ENCODE measurements at places on chromosomes 6 and 20.

DNA sequence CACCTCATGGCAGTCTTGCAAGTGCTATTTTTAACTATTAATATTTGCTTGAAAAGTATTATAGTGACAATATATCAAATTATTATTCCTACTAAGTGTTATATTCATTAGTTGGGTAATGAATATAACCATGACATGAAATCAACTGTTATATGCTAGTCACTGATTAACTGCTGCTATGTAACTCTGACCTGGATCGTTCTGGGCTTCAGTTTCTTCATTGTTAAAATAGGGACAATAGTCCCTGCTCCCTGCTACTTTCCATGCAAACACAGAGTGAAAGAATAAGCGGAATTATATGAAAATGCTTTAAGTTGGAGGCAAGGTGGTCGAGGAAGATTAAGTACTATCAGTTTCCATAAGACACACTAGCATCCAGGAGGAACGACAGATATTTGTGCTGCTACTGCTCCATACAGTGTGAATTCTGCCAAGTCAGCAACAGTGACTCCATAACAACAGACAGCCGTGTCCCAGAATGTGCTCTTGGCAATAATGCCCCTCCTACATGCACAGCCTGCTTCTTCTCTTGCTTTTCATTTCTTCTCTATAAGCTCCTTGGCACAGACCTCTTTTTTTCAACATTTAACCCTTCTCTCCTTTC, 107.2 kb downstream of the CHD6 start:
- no peak for DNase-seq

- no peak for DNase-seq
Observed at GRCh38 chr6:129473546-129473945, 236.4 kb downstream of the ARHGAP18 start.

- no peak for DNase-seq
Observed at GRCh38 chr6:74071214-74071613, 375.2 kb downstream of the CD109 start.

DNA sequence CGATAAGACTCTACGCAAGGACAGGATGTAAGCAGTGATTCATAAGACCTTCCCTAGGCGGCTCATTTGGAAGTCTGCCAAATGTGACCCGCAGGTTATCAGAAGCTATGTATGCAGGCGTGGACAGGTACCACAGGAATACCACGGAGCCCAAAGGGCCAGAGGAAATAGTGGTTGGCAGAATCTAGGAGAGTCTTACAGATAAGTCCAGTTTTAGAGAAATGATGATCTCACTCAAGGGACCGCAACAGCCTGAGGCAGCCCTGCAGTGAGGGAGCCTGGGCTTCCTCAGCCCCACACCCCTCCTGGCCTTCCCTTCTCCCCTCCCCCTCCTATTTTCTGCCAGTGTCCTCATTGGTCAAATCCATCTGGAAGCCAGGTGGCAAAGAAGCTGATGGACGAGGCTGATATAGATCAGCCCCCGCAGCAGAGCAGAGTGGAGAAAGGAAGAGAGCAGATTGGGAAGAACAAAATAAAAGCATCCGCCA, 110.6 kb downstream of the FNDC1 start:
- no peak for DNase-seq

GRCh38 chr6:133184798-133185372, 56.3 kb upstream of the EYA4 start:
- DNase-seq: no peak

- no peak for DNase-seq
Observed at GRCh38 chr6:142728364-142728763, 216.6 kb downstream of the HIVEP2 start.

GRCh38 chr6:10759312-10759839, 11.8 kb downstream of the TMEM14B start:
- no peak for DNase-seq

DNA sequence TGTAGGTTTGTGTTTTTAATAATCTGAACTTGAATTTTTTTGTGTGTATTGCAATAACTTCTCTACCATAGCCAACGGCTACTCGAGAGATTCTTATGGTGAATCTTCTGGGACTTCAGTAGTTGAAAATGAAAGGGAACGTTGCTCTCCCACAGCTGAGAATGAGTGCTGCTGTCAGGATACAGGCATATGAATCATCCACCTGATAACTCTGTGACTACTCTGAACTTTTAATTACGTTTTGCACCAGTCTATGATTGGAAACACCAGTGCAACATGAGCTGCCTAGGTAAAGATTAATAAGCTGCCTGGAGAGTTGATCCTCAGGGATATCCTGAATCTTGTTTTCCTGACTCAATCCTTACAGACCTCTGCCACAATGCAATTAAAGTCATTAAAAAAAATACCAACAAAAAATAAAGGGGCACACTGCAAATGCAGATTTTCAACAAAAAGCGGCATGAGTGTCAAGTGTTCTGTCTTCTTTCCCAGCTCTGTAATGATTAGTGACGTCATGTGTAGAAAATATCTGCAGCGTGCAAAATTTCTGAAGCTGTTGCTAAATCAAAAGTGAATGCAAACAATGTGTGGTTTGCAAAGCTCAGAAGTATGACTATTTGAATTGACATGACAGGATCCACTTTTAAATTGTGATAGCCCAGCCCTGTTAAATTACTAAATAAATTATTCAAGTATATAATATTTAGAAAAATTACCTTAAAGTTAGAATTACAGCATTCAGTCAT, 432.2 kb downstream of the HTR1B start:
- DNase-seq: no peak

- DNase-seq: no peak
Observed at GRCh38 chr6:78538002-78538401, 329.3 kb upstream of the IRAK1BP1 start.

DNA sequence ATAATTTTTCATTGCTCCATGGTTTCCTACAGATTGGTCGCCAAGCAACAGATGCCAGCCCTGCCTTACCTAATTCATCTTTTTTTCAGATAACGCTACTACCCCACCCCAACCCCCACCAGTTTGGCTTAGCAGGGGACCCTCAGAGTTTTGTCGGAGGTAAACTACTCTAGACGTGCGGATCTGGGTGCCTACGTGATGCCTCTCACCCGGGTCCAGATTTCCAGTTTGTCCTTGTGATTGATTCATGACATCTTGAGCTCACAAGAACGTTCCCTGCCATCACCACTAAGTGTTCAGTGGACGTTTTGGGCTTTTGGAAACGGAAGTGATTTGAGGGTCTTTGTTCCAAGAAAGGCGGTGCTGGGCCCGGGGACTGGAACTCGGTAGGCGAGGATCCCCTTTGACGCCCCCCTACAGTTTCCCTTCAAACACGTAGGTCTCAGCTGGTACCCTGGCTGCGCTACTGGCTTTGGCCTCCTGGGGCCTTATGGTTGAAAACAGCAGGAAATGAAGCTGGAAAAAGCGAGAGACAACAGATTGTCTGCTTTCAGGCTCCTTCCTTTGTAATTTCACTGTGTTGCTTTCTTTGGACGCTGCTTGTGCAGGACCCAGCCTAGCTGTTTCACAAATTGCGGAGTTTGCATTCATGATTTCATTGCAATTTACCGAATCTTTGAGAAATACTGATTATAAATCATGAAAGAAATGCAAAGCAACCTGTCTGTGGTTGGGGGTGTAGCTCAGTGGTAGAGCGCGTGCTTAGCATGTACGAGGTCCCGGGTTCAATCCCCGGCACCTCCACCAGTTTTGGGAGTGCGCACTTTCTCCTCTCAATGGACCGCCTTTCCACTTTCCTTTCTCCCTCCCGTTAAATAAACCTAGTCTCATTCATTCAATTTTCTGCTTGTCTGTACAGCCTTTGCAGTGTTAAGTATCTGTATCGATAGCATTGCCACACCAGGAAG, 81.0 kb downstream of the GPX5 start:
- DNase-seq: peak; percentile 72

DNA sequence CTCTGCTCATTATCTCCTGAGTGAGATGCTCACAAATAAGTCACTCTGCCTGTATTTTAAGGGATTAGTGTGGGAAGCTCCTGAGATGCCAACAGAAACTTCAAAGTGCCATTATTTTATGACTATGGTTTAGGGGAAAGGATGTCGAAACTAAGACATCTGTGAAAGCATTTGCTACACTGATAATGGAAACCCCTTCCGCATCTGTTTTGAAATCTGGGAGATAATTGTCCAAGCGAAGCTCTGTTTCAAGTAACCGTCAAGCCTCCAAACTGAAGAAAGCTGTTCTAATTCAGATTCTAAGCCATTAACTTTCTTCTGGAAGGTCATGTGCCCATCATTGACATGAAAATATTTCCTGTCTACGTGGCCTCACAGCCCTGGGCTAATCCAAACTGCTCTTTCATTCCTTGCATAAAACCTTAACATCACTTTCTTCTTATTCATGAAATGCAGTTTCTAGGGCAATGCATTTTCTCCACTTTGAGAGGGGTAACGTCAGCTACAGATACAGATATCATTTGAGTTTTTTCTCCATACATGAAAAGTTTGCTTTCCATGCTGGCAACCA, 932.0 kb downstream of the C6orf118 start:
- DNase-seq: no peak

DNA sequence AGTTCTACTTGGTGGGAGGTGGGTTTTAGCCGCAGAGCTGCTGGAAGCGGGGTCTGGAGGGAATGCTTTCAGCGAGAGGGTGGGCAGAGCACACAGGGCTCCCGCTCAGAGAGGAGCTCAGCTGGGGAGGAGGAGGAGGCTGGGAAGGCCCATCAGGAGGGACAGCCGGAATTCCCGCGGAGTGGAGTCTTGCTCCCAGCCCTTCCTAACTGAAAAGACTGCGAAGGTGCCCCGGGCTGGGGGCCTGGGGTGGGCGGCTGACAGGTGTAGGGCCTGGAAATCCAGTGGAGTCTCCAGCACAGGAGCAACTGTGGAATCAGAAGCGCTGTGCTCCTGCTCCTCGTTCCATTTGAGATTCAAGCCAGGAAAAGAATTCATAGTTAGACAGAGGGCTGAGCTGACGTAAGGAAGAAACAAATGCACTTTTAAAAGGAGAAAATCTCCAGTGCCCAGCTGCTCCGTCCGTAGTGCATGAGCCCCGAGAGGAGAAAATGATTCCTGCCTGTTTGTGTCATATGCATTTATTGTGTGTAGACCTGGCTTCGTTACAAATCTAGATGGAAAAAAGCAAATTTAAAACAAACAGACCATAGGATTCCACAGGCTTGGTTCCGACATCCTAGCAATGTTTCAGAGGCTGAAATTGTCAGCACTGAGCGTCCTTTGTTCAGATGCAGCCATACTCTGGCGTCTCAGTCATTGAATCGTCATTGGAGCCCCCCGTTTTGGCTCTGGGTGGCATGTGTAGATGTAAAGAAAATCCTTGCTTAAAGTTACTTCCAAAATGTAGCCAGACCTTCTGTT, 197.7 kb downstream of the SMOC2 start:
- no peak for DNase-seq

- no peak for DNase-seq
Observed at GRCh38 chr6:72689107-72689954, 67.5 kb downstream of the KCNQ5 start.

DNA sequence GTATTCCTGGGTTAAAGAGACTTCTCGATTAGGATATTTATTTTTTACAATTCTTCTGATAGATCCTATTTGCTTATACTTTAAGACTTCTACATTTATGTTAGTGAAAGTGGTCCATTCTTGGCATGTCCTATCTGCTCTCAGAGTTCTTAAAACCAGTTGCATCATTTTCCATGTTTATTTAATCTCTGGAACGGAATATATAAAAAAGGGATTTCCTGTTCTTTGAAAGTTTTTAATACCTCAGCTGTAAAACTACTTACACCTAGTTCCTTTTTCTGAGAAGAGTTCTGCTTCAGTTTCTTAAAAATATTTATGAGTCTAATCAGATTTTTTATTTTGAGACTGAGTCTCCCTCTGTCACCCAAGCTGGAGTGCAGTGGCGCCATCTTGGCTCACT, 18.0 kb upstream of the MYL9 start:
- DNase-seq: no peak

DNA sequence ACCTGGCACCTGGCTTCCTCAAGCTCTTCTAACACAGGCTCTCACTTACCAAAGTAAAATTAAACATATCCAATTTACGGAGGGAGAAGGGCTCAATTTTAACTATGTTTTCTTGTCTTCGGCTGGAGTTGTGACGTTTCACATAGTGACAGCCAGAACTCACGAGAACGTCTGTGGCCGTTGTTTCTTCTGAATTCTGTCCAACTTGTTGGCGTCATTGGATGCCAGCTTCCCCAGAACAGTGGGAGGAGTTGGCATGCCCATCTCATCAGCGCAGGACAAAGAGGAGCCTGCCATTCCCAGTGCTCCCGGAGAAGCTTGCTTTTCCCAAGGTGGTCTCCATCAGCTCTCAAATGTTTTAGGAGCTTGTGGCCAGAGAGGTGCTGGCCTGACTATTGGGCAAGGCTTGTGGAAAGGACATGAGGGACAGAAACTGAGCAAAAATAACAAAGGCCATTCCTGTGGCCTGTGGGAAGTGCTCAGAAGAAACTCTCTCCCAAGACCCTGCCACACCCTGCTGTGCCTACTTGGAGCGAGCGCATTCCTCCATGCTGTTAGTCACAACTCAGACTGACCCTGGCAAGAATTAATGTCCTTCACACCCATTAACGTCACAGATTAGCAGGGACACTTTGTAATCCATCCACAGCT, 265.4 kb upstream of the CDH4 start:
- no peak for DNase-seq

DNA sequence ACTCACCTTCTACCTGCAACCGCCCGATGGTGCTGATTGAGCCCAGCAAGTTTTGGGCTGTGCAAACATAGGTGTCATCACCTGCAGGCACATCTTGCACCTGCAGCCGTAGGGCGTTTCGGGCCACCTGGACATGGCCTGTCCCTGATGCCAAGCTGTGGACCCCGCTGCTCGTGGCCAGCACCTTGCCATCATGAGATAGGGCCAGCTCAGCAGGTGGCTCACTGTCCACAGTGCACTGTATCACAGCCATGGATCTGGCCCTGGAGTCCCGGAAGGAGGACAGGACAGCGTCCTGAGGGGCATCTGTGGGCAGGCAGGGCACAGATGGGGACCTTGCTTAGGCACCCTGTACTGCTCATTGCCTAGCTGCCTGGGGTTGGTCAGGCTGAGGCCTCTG, 10.1 kb upstream of the ADAM33 start:
- DNase-seq: no peak

DNA sequence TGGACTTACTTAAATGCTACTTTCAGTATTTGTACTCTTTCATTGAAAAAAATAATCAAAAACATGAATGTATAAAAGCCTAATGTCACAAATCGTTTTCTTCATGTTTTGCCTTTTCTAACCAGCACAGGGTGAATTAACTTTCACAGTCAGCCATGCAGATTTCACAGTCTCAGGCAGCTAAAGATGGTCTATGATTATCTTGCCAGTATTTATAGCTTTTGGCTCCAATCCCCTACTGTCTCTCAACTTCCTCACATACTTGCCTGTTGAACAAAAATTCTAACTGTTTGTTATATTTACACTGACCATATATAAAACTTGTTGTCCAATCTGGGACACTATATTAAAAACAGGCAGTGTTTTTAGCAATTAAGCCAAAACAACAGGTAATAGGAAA, 358.2 kb downstream of the ARHGAP18 start:
- DNase-seq: no peak
